Tibial nerve (tissue), 4 donors: ENCODE measurements at places on chromosomes 1 and 21.

DNA sequence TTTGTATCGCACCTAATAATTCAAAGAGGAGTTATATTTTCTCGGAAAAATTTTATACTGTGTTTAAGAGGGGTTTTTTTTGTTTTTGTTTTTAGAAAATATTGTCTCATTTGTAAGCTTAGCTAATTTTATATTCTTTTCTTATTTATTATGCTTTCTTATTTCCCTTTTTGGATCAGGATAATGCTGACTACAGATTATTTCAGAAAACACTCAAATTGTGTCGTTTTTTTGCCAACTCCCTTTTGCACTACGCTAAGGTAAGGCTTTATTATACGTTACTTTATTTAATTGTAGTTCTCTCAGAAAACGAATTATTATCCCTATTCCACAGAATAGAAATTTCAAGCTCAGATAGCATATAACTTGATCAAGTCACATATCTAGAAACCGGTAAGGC, 26.8 kb upstream of the METTL18 start:
- no peak for DNase-seq

DNA sequence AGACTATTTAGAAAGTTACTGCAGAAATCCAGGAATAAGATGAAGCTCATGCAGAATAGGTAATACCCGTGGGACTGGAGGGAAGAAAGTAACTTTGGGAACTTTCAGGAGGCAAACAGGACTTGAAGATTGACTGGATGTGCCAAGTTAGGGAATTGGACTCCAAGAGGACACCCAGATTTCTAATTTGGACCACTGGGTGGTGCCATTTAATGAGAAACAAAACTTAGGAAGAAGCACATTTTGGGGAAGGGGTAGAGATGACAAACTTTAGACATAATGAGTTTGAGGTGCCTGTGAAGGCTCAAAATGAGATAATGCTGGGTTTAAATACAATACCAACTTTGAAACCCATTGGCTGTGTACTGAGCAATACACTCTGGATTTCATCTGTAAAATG, 3.3 kb upstream of the B4GALT3 start:
- no peak for DNase-seq

- DNase-seq: peak; percentile 40
These were observed 40.1 kb downstream of the SLC2A7 start for GRCh38 chr1:8985915-8986813.

DNA sequence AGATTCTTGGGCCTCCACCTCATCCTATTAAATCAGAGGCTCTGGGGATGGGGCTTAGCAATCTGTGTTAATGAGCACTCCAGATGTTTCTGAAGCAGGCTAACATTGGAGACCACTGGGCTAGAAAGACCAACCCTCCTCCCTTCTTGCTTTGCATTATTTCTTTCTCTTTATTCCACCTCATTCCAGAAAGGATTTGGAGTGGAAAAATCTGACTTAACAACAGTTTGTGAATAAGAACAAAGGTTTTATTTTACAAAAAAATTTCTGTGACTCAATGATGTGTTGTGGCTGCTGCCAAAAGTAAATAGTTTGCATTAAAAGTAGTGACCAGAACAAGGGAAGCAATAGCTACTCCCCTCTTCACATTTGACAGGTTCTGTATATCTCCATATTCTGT, 79.4 kb downstream of the TGFB2 start:
- DNase-seq: no peak

- DNase-seq: peak; percentile 63
These were observed at the start of gene PODN for GRCh38 chr1:53061859-53062707. PODN (plus strand) TSS chr1:53062213; CDS start chr1:53069856, 7,643 bp downstream.

GRCh38 chr1:41184446-41184845, 57.7 kb downstream of the SCMH1 start:
- no peak for DNase-seq
